Omental fat pad (tissue), 4 donors: ENCODE measurements at places on chromosomes 2 and 18. TPM values are rescaled to one million over a fixed set of nuclear protein-coding genes. Genes with fewer than 3 reads are reported as not detected.

DNA sequence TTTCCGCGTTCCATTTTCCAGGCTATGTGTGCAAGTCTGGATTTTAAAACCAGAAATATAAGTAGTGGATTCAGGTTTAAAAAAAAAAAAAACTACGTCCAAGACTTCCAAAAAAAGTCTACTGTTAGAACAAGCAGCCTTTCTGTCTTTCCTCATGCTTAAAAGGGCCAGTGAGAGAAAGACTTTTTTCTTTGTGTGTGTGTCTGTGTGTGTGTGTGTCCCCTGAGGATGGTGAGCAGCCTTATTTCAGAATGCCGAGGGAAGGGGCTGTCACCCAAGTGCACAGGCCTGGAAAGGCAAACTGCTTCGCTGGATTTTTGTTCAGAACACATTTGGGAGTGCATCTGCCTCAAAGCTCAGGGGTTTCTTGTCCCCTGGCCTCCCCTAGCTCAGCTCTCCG, 98.8 kb downstream of the ZBTB7C start:
- DNase-seq, result no peak

- no peak for DNase-seq
Measured at GRCh38 chr2:237280939-237281338, 133.0 kb downstream of the COL6A3 start.

GRCh38 chr2:201773990-201774389, 6.7 kb downstream of the ALS2 start:
- no peak for DNase-seq

Gene ZC3H15
- 63.8 TPM for total RNA-seq

- DNase-seq, result no peak
Measured at GRCh38 chr2:44616667-44617155, 255.0 kb downstream of the CAMKMT start.

DNA sequence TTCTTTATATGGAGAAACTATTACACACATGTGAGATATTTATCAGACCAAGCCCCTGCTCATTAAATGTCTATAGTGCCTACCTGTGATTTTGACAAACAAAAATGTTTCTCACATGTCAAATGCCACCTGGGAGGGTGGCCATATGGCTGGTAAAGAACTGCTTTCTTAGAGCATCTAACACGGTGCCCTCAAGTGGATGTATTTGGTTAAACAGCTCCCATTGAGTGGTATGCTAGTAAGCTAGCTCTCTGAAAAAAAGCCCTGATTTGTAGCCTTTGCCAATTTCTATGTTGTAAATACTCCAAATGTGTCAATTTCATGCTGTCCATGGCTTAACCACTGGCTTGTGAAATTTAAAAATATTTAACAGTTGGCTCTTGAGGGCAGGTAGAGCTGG, 94.6 kb downstream of the PMAIP1 start:
- no peak for DNase-seq

DNA sequence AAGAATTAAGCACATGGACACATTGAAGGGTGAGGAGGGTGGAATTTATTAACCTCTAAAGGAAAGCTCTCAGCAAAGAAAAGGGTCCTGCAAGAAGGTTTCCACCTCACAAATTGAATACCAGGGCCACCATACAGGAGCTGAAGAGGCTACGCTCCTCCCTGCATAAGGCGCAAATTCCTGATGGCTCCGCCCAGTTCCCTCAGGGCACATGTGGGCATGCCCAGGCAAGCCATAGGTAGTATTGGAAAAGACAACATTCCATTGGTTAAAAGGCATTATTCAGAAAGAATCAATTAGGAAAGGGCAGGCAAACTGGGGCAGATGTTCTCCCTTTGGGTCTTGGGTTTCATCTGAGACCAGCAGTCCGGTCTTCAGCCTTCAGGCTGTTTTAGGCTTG, 161.2 kb downstream of the PTPRM start:
- DNase-seq, result no peak

DNA sequence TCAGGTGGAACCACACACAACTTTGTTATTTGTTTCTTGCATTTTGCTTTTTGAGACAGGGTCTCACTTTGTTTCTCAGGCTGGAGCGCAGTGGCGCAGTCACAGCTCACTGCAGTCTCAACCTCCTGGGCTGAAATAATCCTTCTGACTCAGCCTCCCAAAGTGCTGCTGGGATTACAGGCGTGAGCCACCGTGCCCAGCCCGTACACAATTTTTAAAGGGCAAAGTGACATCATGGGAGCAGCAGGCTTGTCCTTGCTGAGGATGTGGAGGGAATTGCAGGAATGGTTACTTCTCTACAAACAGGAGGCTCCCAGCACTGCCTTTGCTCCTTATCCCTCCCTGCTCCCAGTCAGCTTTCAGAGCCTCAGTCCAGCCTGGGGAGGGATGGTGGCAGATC, 355.9 kb upstream of the KLHL29 start:
- DNase-seq, result no peak

DNA sequence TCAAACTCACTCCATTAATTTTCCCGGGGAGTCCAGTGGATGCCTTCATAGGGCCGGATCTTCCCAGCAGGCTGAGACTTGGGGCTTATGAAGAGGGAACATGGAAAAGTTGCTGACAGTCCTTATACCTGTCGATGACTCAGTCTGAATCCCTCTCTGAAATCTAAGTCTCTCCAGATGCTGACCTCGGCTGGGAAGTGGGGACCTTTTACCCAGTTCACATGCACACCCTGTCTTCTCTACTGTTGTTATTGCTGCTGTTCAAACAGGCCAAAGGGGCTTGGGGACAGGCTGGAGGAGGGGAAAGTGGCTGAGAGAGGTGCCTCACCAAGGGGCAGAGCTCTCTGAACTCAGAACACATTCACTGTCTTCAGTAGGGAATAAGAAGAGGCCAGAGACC, 4.1 kb upstream of the TNP1 start:
- no peak for DNase-seq

GRCh38 chr2:13488965-13489364, 772.2 kb downstream of the TRIB2 start:
- DNase-seq, result no peak

DNA sequence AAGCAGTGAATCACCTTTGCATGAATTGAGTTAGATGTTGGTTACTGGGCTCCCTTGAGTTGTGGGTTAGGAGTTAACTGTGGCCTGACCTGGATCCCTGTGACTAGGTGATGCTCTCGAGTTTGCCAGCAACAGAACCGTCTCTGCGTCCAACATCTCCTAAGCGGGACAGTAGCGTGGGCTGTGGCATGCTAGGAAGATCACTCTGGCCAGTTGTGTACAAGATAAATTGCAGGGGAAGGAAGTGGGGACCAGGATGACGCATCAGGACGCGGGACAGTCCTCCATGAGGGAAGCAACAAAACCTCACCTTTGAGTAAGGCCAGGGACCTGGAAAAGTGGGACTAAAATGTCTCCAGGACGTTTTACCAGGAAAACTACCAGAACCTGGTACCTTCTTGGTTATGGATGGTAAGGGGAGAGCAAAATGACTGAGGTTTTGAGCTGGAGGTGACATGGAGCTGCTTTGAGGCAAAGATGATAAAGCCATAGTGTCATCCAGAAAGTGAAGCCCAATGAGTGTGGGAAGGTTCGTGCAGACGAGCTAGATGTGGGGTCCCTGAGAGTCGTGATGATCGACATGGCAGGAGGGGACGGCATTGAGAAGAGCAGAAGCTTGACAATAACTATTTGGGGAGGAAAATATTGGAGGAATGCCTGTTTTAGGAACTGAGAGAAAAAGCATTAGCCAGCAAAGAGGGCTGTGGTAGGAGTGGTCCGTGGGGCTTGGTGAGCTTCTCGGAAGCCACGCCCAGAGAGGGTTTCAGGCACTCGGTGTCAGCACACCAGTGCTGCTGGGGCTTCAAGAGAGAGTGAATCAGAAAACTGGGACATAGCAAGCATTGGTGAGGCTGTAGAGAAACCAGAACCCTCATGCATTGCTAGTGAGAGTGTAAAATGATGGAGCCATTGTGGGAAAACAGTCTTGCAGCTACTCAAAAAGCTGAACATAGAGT, 95.1 kb downstream of the SMAD7 start:
- DNase-seq, result no peak

DNA sequence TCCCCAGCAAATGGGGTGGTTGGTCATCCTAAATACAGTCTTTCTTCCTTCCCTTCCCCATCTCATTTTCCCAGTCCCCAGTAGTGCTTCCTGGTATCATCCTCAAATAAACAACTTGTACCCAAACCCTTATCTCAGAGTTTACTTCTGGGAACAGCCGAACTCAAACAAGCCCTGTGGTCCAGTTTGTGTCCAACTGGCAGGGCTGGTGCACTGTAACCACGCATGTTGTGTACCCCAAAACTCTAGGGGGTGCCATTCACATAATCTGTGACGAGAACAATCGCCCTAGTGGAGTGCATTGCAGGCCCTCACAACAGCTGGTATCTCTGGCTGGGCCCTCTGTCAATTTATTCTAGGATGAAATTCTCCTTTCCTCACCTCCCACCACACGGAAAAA, 366.2 kb downstream of the TNS1 start:
- DNase-seq, result no peak

- DNase-seq, result no peak
Measured at GRCh38 chr2:225806105-225806504, 406.6 kb downstream of the NYAP2 start.

Gene SETBP1
- 34.2 TPM for total RNA-seq

Gene IL1B
- total RNA-seq, result 2.9 TPM

- no peak for DNase-seq
Measured at GRCh38 chr2:20596973-20597859, 53.7 kb downstream of the HS1BP3 start.

Gene GRHL1
- 0.95 TPM for total RNA-seq

Gene RNF144A
- total RNA-seq, result 18.8 TPM

DNA sequence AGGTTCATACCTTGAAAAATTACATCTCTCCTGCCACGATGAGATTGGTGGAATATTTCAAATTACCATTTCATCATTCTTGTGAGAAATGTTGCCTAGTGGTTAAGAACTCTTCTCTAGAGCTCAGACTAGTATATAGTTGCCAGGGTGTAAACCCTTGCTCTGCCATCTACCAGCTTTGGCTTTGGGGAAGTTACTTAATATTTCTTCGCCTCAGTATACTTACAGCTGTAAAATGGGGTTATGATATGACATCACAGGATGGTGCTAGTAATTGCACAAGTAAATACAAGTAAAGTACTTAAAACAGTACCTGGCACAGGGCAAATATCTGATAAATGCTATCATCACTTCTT, 1.5 kb downstream of the SPOPL start:
- no peak for DNase-seq

Gene SLC9A2
- 0.12 TPM for total RNA-seq

Gene PDE1A
- 28.2 TPM for total RNA-seq

Gene POTEJ
- 0.28 TPM for total RNA-seq

- no peak for DNase-seq
Measured at GRCh38 chr2:210445116-210445707, 31.3 kb downstream of the LANCL1 start.

DNA sequence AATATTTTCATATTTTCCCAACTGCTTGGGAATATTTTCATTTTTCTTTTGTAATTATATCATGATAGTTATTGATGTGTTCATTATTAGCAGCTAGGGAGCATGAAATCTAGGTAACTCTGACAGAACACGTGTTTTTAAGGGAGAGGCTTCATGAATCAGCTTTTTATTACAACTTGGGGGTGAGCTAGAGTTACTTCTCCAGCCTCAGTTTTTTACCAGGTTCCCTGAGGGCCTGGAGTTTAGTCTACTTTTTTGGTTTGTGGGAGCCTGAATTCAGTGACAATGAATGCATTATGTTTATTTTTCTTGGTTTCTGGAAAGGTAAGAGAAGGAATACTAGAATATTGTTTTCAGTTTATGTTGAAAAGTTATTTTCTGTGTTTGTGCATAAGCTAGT, 18.0 kb downstream of the NAB1 start:
- no peak for DNase-seq

GRCh38 chr2:239805043-239805329, 220.2 kb downstream of the NDUFA10 start:
- DNase-seq, result no peak

DNA sequence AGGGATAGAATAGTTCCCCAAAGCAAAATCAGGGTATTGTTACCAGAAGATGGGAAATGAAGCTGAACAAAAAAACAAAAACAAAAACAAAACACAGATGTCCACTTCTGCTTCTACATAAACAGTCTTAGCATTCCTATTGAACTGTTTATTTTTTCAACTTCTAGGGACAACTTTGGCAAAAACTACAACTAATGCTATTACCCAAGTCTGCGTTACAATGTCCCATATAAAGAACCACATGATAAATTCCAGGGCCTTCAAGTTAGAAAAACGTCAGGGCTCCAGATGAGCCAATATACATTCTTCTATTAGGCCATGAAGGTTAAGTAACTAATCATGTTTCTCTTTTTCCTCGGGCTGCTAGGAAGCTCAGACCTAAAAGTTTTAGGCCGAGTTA, 16.9 kb downstream of the PID1 start:
- DNase-seq, result no peak

DNA sequence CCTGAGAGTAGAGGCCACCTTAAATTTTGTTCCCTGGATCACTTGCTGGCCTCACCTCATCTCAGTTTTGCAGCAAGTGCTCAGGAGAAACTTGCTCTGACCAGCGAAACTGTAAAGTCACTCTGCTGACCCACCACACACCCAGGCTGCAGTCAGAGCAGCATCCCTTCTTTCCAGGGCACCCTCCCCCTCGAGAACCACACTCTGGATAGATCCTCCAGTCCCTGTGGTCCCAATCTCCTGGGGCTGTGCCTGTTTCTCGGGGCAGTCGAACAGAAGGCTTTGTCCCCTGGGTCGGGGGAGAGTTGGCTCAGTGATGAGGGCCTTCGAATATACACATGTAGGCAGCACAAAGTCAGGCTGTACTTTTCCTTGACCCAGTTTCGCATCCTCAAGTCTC, 18.4 kb downstream of the ST8SIA5 start:
- no peak for DNase-seq

DNA sequence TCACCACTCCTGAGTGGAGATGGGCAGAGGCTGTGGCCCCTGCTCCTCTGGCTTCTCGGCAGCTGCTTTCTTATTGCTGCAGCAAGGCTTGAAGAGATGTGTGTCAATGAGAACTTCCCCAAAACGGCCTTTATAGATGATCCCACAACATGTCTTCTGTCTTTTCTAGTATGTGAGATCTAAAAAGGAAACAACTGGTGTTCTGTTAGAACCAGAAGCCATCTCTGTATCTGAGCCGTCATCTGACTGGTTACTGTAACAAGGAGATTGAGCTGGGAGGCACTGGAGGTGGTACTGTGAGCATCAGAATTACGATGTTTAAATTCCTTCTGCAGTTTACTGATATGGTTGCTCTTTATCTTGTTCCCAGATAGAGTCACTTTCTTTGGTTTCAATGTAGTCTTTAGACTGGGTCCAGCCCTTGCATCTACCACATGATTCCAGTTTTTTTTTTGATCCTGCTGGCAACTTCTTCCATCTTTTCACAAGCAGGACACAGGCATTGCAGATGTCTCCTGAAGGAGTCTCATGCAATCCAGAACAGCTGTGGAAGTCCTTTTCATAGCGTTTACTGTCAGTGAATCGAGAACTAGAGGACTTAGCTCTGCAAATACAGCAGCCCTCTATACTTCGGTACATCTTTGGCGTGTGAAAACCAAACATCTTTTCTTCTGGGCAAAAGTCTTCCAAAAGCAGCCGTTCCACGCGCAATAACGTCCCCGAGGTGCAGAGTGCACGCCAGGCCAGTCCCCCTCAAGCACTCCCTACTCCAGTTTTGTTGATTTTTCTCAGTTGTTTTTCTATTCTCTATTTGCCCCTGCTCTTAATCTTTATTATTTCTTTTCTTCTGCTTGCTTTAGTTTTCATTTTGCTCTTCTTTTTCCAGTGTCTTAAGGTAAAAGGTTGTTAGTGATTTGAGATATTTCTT, 29.7 kb downstream of the TAF4B start:
- no peak for DNase-seq

- no peak for DNase-seq
Measured at GRCh38 chr2:212926940-212927339, 224.5 kb downstream of the IKZF2 start.

Gene SERPINB5
- total RNA-seq, result not detected

- DNase-seq, result no peak
Measured at GRCh38 chr2:159807183-159808031, 9.4 kb upstream of the CD302 start.
